Cardiac muscle cell (in vitro differentiated cells and primary cell): ENCODE measurements at places on chromosomes 1 and 21. TPM values are rescaled to one million over a fixed set of nuclear protein-coding genes. Genes with fewer than 3 reads are reported as not detected.

The FCRL4 gene
- polyA plus RNA-seq, result not detected in 2 replicates

The C4BPB gene
- polyA plus RNA-seq, result not detected in 2 replicates

The FAM72B gene
- 1.8 and 13.4 TPM in 2 replicates for polyA plus RNA-seq

The TSSK3 gene
- 4.5 and 4.7 TPM in 2 replicates for polyA plus RNA-seq
